ENCODE measurements at places on chromosomes 4 and X.

DNA sequence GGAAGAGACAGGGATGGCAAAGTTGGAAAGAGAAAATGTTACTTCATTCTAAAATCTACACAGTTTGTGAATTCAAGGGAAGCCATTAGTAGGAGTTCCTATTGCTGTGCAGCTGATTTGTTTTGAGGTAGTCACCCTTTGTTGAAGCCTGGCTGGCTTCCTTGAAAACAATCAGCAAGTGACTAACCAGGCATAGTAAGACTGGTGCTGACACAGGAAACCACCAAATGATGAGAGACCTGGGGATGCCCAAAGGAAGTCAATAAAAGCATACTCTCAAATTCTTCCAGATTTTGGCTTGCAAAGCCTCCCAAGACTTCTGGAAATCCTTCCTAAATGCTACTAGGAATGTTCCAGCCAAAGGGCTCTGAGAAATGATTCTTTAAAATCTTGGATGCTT is 23.9 kb upstream of the PRDM8 start:
- peak; percentile 71 for DNase-seq

DNA sequence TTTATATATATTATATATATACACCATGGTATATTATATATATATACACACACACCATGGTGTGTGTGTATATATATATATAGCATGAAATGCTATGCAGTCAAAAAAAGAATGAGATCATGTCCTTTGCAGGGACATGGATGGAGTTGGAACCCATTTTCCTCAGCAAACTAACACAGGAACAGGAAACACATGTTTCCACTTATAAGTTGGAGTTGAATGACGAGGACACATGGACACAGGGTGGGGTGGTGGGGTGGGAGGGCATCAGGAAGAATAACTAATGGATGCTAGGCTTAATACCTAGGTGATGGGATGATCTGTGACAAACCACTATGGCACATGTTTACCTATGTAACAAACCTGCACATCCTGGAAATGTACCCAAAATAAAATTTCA is 293.6 kb upstream of the NDST3 start:
- DNase-seq: no peak

DNA sequence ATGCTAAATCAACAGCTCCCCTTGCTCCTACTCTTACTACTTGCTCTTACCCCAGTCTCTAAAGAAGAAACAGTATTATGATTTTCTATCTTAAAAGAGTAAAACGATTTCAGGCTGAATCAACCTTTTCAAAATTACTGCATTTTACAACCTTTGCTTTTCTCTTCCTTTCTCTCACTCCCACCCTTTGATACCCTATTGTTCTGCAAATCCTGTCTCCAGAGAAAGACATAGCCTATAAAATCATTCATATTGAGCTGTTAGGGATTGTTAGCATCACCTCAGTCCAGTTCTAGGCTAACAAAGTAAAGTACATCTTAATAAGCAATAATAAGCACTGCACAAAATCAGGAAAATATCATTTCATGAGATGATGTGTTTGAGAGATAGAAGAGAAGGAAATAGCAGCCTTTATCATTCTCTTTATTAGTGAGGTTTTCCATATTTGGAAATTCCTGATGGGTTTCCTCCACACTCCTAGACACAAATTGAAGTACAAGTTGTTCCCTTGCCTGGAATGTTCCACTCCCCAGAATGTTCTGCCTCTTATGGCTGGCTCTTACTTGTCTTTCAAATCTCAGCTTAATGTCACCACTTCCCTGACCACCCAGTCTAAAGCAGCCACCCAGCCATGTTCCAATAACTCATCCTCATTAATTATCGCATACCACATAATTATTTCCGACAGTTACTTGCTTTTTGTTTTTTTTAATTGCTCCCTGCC is 219.7 kb downstream of the PALLD start:
- no peak for DNase-seq

DNA sequence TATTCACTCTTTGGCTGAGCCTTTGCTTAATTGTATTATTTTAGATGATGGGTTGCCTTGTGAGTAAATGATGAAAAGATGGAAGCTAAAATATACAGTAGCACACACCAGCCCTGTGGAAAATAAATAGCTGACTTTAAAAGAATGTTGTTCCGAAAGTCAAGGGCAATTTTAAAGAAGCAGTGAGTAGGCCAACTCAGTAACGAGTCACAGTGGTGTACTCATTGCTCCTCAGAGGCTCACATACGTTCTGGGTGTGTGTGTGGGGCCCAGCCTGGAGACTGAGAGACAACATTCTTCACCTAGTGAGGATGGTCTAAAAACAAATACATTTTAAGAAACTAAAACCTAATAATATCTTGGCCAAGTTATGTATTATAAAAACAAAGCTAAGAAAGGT is 640.3 kb downstream of the TRIML1 start:
- DNase-seq: no peak

DNA sequence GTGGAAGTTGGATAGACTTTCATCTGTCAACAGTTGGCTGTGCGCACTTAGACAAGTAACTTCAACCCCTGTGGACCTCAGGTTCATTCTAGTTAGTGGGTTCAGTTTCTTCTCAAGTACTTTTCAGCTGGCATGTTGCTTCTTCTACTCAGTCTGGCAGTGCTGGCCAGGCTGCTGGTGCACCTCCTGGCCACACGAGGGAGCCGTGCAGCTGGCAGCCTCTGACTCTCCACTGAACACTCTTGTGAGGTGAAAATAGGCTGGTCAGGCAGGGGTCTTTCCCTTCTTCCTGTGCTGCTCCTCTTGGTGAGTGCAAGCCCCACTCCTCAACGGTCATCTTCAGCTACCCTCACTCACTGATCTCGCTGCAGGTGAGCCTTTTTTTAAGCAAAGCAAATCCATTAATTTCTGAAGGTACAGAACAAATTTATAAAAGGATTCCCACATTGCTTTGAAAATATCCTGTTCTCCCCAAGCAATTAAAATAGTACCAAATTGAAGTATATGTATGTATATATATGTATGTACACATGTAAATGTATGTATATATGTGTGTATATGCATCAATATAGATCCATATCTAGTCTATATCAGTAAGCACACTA is 30.6 kb downstream of the LONRF3 start:
- peak; percentile 41 for DNase-seq

GRCh38 chrX:107448998-107449835 is at the start of gene FRMPD3:
TSS of gene FRMPD3 (plus strand) at chrX:107449652. CDS start at chrX:107526589, 76,937 bp downstream.
- no peak for DNase-seq

- DNase-seq: no peak
These were observed 10.1 kb downstream of the NKX1-1 start for GRCh38 chr4:1395941-1396805.

DNA sequence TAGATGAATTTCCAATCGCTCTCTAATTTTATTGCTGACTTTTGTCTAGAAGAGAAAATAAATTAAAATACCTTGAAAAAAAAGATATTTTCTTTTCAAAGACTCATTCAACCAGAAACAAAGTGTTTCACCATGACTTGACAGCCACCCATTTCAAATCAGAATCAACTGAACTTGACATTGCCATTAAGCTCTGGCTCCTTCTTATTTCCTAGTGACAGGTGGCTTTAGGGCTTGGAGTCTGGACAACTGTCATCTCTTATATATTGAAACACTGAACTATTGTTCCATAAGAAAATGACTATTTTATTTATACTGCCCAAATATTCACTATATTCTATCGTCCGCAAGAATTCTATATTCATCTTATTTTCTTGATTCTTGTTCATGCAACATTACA is 229.2 kb downstream of the SLC39A8 start:
- DNase-seq: no peak

DNA sequence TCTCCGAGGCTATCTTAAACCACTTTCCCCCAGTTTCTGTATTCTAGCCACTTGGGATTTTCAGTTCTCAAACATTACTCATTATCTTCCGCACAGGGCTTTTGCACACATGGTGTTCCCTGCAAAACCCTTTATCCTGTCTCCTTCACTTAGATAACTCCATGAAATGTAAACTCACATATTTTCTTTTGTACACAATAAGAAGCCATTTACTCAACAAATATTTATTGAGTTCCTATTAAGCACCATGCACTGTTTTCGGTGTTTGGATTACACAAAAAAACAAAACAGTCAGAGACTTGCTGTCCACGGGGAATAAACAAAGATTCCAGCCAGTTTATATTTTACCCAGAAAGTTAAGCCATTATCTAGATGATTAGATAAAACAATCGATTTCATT is 42.5 kb upstream of the UNC5C start:
- DNase-seq: no peak

GRCh38 chr4:20305976-20306375 is 54.3 kb downstream of the SLIT2 start:
- DNase-seq: no peak

GRCh38 chr4:15953625-15954024 is 9.3 kb downstream of the FGFBP2 start:
- no peak for DNase-seq

All from activated CD4-positive, alpha-beta T cell treated with anti-CD3 and anti-CD28 coated beads, Interleukin-2, amount 10 ng/mL, durations not matched to agents 7 days and 5 days (primary cell).